ENCODE measurements at places on chromosomes 1 and 21. TPM values are rescaled to one million over a fixed set of nuclear protein-coding genes. Genes with fewer than 3 reads are reported as not detected.

- no peaks in the 10 kb centered on the region for H3K36me3 ChIP-seq
- no peak overlapping the region for H3K4me3 ChIP-seq
- H3K27me3 ChIP-seq: no peaks in the 10 kb centered on the region
- no peaks in the 10 kb centered on the region for H3K4me1 ChIP-seq
- DNase-seq: no peak
Observed at GRCh38 chr1:240070188-240070587, 21.5 kb upstream of the FMN2 start.

DNA sequence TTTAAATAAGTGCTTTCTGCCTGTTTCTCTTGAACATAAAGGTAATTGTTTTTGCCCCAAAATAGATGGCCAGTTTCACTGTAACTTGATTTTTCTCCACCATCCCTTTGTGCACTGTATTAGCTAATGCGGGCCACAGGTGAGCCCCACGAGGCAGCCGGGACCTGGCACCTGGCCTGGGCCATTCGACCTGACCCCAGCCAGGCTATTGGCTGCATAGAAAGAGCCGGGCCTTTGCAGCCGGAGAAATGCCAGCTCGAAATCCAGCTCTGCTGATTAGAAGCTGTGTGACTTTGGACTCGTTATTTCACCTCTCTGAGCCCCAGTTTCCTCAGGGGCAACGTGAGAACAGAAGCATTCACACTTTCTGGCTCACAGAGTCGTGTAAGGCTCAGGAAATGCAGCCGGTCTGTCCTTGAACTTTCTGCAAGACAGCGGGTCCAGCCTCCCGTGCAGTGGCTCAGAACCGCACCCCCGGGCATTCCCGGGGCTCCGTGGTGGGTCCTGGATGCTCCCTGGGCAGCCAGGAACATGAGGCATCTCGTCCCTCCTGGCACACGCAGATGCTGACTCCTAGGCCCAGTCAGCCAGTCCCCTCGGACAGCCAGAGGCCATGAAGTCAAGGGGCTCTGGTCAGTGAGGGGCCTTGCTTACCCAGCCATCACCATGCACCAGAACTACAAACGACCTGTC lies 37.4 kb upstream of the ACTRT2 start:
- peaks cover 7% of the 10 kb centered on the region for H3K4me1 ChIP-seq
- H3K36me3 ChIP-seq: no peaks in the 10 kb centered on the region
- H3K27me3 ChIP-seq: no peaks in the 10 kb centered on the region
- DNase-seq: no peak

DNA sequence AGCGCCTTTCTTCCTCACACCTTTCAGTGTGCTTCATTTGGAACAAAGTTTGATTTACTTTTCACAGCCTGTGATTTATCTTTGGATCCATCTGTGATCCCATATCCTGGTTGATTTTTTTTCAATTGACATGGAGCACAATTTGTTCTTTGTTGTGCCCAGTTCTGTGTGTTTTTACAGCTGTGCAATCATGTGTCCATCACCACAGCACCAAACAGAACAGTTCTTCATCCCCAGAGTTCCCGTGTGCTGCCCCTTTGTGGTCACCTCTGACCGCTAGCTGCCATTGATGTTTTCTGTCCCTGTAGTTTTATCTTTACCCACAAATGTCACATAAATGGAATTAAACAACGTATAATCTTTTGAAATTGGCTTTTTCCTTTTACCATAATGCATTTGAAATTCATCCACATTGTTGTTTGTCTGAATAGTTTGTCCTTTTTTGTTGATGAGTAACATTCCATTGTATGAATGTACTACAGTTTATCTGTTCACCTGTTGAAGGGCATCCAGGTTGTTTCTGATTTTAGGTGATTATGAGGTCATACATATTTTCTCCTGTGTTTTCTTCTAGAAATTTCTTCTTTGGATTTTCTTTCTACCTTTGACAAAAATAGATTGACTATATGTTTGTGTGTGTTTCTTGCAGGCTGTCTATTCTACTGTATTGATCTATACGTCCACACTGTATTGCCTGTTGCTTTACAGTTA lies 17.4 kb downstream of the MIGA1 start:
- no peak overlapping the region for H3K4me3 ChIP-seq
- no peaks in the 10 kb centered on the region for H3K36me3 ChIP-seq
- no peak overlapping the region for H3K27ac ChIP-seq
- H3K4me1 ChIP-seq: no peaks in the 10 kb centered on the region

- H3K36me3 ChIP-seq: no peaks in the 10 kb centered on the region
- H3K4me1 ChIP-seq: no peaks in the 10 kb centered on the region
- no peak overlapping the region for H3K4me3 ChIP-seq
- no peak overlapping the region for H3K27ac ChIP-seq
Observed at GRCh38 chr1:216046336-216046735, 376.9 kb downstream of the USH2A start.

Gene BATF3
- total RNA-seq: 3.3 TPM

DNA sequence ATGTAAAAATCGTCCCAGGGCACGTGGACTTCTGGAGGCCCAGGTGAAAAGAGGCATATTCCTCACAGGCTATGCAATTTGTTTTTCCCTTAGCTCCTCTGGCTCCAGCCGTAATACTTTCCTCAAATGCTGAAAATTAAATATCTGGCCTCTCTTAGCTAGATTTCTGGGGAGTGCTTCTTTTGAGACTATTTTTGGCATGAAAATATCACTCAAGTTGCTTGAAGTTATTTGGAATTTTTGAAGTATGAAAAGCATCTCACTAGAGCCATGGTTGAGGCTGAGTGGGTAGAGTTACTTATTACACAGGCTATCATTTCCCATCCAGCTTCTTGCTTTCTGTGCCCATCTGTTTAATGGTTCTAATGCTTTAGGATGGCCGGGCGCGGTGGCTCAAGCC lies 59.7 kb downstream of the MYOM3 start:
- H3K27me3 ChIP-seq: no peaks in the 10 kb centered on the region
- no peaks in the 10 kb centered on the region for H3K4me1 ChIP-seq
- no peak overlapping the region for H3K4me3 ChIP-seq
- H3K27ac ChIP-seq: no peak overlapping the region
- no peaks in the 10 kb centered on the region for H3K36me3 ChIP-seq

- no peak overlapping the region for H3K4me3 ChIP-seq
- no peaks in the 10 kb centered on the region for H3K27me3 ChIP-seq
- no peak overlapping the region for H3K27ac ChIP-seq
- no peak for DNase-seq
- H3K36me3 ChIP-seq: no peaks in the 10 kb centered on the region
Observed at GRCh38 chr1:161899091-161899490, 124.6 kb downstream of the OLFML2B start.

DNA sequence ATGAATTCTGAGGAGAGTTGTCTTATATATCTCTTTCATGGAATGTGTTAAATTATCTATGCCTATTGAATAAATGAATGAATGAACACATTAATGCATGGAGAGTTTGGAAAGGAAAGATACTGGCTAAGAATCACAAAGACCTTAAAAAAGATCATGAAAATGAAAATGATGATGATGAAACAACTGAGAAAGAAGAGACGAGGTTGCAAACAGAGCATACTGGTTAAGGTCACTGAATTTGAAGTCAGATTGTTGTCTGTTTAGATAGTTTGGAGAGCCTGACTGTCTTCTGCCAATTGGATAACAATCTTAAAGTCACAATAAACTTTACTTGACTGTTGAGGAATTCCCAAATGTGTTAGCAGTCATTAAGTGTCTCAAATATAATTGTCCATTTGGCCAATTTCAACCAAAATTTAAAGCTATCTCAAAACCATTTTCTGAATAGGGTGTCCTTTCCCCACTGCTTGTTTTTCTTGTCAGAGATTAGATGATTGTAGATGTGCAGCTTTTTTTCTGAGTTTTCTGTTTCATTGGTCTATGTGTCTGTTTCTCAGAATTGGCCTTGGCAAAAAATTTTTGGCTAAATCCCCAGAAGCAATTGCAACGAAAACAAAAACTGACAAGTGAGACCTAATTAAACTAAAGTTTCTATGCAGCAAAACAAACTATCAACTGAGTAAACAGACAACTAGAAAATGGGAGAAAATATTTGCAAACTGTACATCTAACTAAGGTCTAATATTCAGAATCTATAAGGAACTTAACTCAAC lies 132.2 kb downstream of the PTGER3 start:
- H3K4me1 ChIP-seq: no peaks in the 10 kb centered on the region
- no peak for DNase-seq
- no peak overlapping the region for H3K4me3 ChIP-seq
- no peaks in the 10 kb centered on the region for H3K27me3 ChIP-seq
- no peaks in the 10 kb centered on the region for H3K36me3 ChIP-seq
- no peak overlapping the region for H3K27ac ChIP-seq

GRCh38 chr1:181141431-181141910 lies 53.0 kb downstream of the IER5 start:
- peaks cover 27% of the 10 kb centered on the region for H3K4me1 ChIP-seq
- no peaks in the 10 kb centered on the region for H3K27me3 ChIP-seq
- peak overlapping the region; percentile 69 for H3K27ac ChIP-seq
- no peaks in the 10 kb centered on the region for H3K36me3 ChIP-seq

DNA sequence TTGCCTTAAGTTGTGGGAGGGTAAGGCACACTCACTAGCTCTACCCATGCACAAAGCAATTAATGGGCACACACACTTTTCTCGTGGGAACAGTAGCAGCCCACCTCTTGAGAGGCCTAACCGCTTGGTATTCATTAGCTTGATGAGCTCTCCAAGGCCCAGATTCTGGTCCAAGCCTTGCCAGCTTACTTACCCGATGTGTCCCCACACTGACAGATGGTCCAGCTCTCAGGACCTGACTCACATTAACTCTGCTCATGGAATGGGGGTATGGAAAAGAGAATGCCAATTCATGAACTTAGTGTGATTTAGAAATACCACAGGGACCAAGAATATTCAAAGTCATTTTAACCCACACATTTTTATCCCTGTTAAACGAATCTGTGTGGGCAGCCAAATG lies 106.8 kb upstream of the CACHD1 start:
- H3K4me1 ChIP-seq: no peaks in the 10 kb centered on the region
- no peaks in the 10 kb centered on the region for H3K36me3 ChIP-seq
- no peak for DNase-seq
- H3K4me3 ChIP-seq: no peak overlapping the region
- H3K27ac ChIP-seq: no peak overlapping the region

- no peak overlapping the region for H3K27ac ChIP-seq
- no peak for DNase-seq
- H3K4me1 ChIP-seq: no peaks in the 10 kb centered on the region
- H3K27me3 ChIP-seq: no peaks in the 10 kb centered on the region
- H3K36me3 ChIP-seq: peaks cover 41% of the 10 kb centered on the region
Observed at GRCh38 chr1:211764701-211765100, 65.9 kb downstream of the LPGAT1 start.

GRCh38 chr1:12078938-12079861 lies 16.1 kb downstream of the TNFRSF8 start:
- no peak for DNase-seq
- no peaks in the 10 kb centered on the region for H3K36me3 ChIP-seq
- peak overlapping the region; percentile 20 for H3K27ac ChIP-seq
- no peaks in the 10 kb centered on the region for H3K4me1 ChIP-seq

Gene ANGPTL3
- not detected for total RNA-seq

- H3K36me3 ChIP-seq: no peaks in the 10 kb centered on the region
- H3K27ac ChIP-seq: no peak overlapping the region
- H3K4me3 ChIP-seq: no peak overlapping the region
- H3K4me1 ChIP-seq: peaks cover 6% of the 10 kb centered on the region
Observed at GRCh38 chr1:31689854-31690253, 14.0 kb downstream of the COL16A1 start.

GRCh38 chr1:145730900-145731299 lies 11.6 kb downstream of the CD160 start:
- no peaks in the 10 kb centered on the region for H3K27me3 ChIP-seq
- no peak overlapping the region for H3K4me3 ChIP-seq
- H3K27ac ChIP-seq: no peak overlapping the region
- no peaks in the 10 kb centered on the region for H3K4me1 ChIP-seq
- H3K36me3 ChIP-seq: no peaks in the 10 kb centered on the region

GRCh38 chr1:93177991-93178390 lies 2.2 kb downstream of the TMED5 start:
- peak overlapping the region; percentile 99 for H3K27ac ChIP-seq
- H3K36me3 ChIP-seq: peaks cover 7% of the 10 kb centered on the region
- peaks cover 16% of the 10 kb centered on the region for H3K4me1 ChIP-seq
- H3K27me3 ChIP-seq: no peaks in the 10 kb centered on the region
- DNase-seq: no peak
- H3K4me3 ChIP-seq: peak overlapping the region; percentile 74

DNA sequence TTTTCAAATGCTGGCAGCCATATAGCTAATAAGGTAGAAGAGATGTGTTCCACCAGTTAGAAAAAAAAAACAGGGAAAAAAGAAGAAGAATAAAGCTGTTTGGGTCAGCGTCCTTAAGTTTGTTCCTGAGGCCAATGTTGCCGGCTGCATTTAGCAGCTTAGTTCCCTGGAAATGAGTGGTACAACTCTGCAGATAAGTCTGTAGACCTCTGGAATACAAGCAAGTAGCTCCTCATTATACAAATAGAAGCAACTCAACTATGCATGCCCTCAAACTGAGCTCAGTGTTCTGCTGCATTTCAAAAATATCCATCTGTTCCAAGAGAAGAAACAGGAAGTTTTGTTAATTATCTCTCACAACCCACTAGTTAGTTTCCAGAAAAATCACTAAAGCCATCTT lies 181.2 kb upstream of the PKN2 start:
- H3K4me1 ChIP-seq: no peaks in the 10 kb centered on the region
- no peaks in the 10 kb centered on the region for H3K27me3 ChIP-seq
- no peak for DNase-seq

Gene EXTL1
- total RNA-seq: 33.9 TPM

Gene MTMR11
- total RNA-seq: 15.0 TPM

- no peaks in the 10 kb centered on the region for H3K36me3 ChIP-seq
- no peak overlapping the region for H3K27ac ChIP-seq
- no peak overlapping the region for H3K4me3 ChIP-seq
- DNase-seq: no peak
- H3K27me3 ChIP-seq: no peaks in the 10 kb centered on the region
Observed at GRCh38 chr21:39014747-39015146, 168.5 kb downstream of the PSMG1 start.

DNA sequence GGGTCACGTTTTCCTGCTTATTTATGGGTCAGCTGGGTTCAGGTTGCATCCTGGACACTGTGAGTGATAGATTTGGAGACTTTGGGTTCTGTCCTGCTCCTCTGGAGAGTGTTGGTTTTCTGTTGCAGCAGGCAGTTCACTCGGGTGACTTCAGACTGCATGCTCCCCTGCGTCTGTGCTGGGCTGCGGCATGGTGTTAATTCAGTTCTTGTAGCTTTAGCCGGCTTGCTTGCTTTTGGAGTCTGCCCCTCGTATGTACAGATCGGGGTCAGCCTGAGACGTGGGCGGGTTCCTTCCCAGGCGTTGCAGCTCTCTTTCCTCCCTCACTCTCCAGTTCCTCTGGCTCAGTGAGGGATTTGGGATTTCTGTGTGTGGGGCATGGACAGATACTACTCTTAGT lies 38.0 kb downstream of the PCNT start:
- H3K4me3 ChIP-seq: no peak overlapping the region
- DNase-seq: no peak
- peaks cover 5% of the 10 kb centered on the region for H3K36me3 ChIP-seq

GRCh38 chr1:155983191-155984024 lies 5.1 kb upstream of the ARHGEF2 start:
- peaks cover 52% of the 10 kb centered on the region for H3K4me1 ChIP-seq
- no peaks in the 10 kb centered on the region for H3K27me3 ChIP-seq

Gene LORICRIN
- 0.44 TPM for total RNA-seq

GRCh38 chr1:15430787-15431570 lies 7.3 kb upstream of the CTRC start:
- no peak overlapping the region for H3K4me3 ChIP-seq
- H3K4me1 ChIP-seq: peaks cover 10% of the 10 kb centered on the region
- H3K27me3 ChIP-seq: no peaks in the 10 kb centered on the region
- no peak overlapping the region for H3K27ac ChIP-seq
- DNase-seq: peak; percentile 54
